Activated CD4-positive, alpha-beta memory T cell treated with anti-CD3 and anti-CD28 coated beads for 36 hours (primary cell): ENCODE measurements at places on chromosomes 5 and 9. TPM values are rescaled to one million over a fixed set of nuclear protein-coding genes. Genes with fewer than 3 reads are reported as not detected.

MEF2C gene
- total RNA-seq: 0.02 TPM

ZNF658 gene
- 2.5 TPM for total RNA-seq

FAT2 gene
- not detected for total RNA-seq

BNC2 gene
- total RNA-seq: not detected

MAMDC4 gene
- total RNA-seq: 13.0 TPM

CAMLG gene
- total RNA-seq: 40.3 TPM

DBH gene
- not detected for total RNA-seq

SYK gene
- not detected for total RNA-seq
